Activated T-cell treated with anti-CD3 and anti-CD28 coated beads for 4 hours (primary cell): ENCODE measurements at places on chromosomes 11 and 22.

DNA sequence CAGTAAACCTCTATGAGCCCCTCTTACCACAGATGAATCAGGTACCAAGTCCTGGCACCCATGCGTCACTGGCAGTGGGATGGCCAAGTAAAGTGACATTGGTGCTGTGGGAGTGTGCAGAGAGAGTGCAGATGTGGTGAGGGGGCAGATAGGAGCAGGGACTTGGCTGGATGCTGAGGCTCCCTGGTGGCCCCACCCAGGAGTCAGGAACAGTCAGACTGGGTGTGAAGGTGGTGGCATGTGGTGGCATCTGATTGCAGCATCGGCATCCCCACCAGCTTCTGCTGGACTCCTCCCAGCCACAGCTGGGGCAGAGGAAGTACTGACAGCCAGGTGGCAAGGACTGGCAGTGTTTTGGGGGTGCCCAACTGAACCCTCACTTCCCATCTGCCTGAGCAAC, 11.4 kb downstream of the DGAT2 start:
- no peak for DNase-seq

DNA sequence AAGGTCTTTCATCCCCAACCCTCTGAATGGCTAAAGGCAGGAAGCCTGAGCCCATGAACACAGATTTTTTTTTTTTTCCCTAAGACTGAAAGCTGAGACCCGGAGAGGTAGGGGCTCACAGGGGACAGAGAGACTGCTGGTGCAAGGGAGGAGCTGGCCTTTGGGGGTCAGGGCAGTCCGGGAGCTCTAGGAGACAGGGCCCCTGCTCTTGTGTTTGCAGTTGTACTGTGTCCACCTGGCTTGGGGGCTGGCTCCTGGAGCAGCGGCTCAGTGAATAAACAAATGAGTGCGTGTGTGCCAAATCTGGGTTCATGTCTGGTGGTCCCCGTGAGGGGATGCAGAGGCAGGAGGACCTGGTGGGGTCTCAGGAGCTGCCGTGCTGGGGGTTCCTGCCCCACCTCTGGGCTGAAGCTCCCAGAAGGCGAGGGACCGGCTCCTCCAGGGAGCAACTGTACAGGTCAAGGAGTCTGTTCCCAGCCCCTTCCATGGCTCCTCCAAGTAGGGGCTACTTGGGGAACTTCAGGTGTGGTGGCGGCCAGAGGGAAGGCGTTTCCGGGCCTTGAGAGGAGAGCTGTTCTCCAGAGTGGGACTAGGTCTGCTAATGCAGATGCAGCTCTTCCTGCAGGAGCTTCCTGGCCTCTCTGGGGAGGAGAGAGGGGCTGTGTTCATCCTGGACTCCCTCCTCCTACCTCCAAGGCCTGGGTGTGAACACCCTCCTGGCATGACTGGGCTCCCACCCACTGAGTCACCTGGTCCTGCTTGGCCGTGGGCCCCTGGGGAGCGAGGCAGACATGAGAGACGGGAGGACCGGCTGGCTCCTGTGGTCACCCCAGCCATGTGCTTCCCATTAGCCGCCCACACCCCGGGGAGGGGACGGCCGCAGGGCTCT, 57.6 kb downstream of the FBXO7 start:
- DNase-seq, result no peak

GRCh38 chr11:96567176-96567575, 177.4 kb downstream of the JRKL start:
- no peak for DNase-seq

GRCh38 chr22:45640291-45640940, 31.2 kb upstream of the ATXN10 start:
- no peak for DNase-seq

- DNase-seq, result no peak
These were observed 2.3 kb upstream of the GUCY1A2 start for GRCh38 chr11:107020594-107020993.

DNA sequence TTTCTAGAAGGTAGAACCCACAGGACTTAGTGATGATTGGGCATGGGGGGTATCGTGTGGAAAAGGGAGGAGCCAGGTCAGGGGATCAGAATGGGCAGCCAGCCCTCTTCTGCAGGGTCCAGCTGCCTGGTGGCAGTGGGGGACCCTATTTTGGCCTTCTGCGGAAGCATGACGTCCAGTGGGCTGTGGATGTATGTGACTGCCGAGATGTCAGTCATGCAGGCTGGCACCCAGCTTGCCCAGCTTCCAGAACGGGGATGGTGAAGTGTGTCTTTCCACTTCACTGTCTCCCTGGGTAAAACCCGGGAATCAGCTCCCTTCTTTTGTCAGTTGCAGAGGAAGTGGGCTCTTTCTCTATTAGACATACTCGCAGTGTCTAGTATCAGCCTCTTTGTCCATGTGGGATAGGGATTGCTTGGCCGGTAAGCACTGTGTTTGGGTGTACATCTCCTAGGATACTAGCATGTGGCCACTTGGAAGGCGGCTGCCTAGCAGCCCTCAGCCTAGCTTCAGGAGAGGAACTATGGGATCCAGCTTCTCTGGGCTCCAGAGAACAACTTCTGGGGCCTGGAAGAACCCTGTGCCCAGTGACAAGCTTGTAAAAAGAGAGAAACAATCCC, 51.4 kb downstream of the GRIK4 start:
- DNase-seq, result no peak

DNA sequence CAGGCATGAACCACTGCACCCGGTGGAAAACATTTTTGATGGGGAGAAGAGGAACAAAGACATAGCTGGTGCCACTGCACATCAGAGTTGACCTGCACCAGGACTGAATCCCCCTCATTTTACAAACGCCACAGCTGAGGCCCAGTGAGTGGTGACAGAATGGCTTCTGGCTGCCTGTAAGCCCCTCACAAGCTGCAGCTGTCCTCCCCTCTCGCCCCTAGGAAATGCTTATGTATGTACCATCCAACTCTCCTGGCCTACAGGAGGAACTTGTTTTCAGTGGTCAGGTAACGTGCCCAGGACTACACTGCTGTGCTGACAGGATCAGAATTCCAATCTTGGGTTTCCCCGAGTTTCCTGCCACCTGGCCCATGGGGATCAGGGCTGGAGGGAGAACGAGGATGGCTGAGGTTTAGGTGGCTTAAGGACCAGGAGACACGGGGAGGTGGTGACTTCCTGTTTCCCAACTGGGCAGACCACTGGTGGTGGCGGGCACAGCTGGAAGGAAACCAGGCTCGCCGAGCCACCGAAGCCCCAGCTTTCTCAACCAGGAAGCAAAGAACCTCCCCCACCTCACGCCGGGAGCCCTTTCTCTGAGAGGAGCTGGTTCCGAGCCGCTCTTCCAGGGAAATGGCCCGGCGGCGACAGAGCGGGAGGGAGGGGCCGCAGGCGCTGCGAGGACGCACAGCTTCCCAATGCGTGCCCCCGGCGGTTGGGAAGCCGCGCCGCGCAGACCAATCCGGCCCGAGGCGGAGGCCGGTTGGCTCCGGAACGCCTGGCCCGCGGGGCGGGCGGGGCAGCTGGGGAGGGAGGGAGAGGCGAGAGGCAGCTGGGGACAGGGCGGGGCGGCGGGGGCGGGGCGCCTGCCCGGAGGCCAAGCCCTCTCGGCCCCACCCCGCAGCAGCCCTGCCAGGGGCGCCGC, 1.0 kb upstream of the LRFN4 start:
- no peak for DNase-seq

GRCh38 chr11:67628710-67629385, 889 bp downstream of the NUDT8 start:
- no peak for DNase-seq

GRCh38 chr11:35934981-35935380, 8.9 kb upstream of the LDLRAD3 start:
- no peak for DNase-seq

DNA sequence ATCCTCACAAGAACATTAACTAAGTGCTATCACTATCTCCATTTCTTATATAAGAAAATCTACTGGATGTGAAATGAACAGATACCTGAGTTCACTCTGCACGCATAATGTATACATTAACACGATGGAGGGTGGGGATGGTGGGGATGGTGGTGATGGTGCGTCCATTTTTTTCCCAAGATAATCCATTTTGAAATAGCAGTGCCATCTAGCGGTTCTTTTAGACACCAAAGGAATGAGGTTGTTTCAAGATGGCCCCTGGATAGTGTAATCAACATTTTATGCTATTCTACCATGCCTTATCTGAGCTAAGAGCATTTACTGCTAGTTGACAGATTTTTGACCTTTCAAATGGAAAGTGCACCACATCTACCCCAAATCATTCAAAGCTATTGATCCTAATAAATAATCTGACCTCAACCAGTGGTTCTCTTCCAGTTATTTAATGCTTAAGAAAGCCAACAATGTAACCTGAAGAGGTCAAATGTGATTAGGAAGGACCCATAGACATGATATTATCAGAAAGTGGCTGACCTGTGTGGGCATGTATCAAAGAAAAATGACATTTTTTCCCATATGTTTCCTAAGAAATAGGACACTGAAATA, 714.7 kb upstream of the TENM4 start:
- DNase-seq, result no peak

DNA sequence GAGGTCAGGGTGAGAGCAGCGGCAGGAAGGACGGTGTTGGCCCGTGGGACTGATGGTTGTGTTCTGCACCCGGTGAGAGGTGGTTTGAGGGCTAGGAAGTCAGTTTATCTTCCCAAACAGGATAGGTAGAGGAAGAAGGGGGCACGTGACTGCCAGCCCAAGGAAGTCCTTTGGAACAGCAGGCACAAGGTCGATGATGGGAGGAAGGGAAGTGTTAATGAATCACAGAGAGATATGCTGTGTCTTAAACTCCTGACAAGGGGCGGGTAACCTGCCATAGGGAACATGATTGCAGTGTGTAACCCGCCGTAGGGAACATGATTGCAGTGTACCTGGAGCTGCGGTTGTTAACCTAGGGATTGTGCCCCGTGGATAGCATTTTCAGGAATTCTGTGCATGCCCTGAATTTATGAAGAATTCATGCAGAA, 49.0 kb downstream of the PRR5L start:
- no peak for DNase-seq

DNA sequence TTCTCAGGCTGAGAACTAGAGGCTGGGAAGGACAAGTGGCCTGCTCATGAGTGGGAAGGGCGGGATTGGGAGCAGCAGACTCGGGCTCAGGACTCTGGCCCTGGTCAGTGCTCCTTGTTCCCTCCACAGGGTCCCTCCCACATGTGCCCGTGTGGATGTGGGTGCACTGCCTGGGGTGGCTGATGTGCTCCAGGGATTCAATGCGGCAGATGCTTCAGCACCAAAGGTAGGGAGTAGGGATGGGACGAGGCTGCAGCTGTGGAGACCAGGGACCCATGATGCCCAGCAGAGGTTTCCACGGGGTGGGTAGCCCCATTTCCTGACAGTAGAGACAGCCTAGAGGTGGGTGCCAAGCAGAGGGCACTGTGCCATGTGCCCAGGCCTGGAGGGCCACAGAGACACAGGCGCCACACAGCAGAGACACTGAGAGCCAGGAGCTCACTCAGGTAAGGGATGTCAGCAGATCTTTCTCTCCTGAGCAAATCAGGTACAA, 89.5 kb downstream of the GGTLC2 start:
- no peak for DNase-seq

DNA sequence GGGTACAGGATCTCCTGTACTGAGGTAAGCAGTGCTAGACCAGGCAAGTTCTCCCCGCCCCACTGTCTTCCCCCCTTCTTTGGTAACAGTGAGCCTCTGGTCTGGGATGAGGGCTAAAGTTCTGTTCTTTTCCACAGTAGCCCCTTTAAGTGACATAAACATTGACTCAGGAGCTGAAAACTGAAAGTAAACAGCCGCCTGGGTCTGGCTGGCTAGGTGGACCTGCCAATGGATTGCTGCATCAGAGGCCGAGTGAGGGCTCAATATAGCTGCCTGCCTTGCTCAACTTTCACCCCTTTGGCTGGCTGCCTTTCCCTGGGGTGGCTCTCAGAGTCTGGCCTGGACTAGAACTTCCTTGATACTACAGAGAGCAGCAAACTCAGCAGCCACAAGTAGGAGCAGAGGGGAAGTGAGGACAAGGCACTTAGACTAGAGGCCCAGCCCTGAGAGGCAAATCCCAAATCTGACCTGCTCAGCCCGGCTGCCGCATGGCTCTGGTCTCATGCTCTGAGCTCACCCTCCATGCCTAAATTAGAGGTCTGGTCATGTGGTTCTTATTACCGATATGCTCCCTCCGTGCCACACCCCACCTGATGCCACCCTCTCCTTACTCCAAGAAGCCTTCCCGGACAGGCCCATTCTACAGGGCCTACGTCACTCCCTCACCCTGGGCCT, 9.6 kb upstream of the UCP3 start:
- no peak for DNase-seq

GRCh38 chr11:128299132-128299726, 288.1 kb downstream of the ETS1 start:
- no peak for DNase-seq

GRCh38 chr11:86089659-86090058, 20.8 kb upstream of the PICALM start:
- DNase-seq, result no peak

- DNase-seq, result no peak
These were observed 39.3 kb downstream of the SGSM1 start for GRCh38 chr22:24845041-24845898.

DNA sequence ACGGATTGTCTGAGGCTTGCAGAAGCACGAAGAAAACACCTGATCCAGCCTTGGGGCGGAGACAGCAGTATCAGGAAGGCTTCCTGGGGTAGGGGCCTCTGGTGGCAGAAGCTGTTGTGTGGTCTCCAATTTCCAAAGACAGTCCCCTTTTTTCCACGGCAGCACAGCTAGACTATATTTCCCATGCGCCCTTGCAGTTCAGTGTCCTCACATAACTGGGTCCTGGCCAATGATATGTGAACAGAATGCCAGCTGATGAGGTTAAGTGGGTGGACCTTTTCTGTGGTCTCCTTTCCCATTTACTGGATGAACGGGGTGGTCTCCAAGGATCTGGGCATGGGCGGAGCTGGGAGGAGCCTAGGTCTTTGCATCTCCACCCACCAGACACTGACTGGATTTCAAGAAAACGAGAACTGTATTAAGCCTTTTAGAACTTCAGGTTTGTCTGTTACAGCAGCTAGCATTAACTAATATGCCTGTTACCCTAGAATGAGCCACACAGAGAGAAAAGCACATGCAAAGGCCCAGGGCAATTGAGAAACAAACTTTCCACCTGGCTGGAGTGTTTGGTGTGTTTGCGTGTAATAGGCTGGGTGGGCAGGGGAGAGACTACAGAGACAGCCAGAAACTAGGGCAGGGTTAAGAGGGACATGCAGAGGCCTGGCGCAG, 6.2 kb downstream of the GAL3ST1 start:
- DNase-seq, result no peak

- no peak for DNase-seq
These were observed 6.0 kb upstream of the SYT7 start for GRCh38 chr11:61586792-61587430.

- no peak for DNase-seq
These were observed 515.4 kb downstream of the RAB38 start for GRCh38 chr11:87659807-87660206.

GRCh38 chr22:30293026-30293425, 3.7 kb upstream of the CASTOR1 start:
- no peak for DNase-seq
